ENCODE measurements at places on chromosomes 4 and X.

DNA sequence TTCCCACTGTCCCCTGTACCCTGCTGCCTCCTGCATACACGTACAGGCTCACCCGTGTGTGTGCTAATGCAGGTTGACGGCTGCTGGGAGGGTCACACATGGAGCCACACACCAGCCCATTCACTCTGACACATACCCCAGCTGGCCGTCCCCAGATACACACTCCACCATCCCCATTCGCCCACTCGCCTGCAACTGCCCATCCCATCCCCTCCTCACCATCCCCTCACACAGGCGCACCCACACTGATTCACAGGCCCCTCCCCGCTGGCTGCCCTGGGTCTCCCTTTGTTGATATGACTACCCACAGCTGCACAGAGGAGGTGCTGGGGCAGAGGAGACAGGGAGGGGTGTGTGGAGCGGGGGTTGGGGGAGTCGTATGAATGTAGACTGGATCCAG, 25.7 kb downstream of the PJA1 start:
- DNase-seq = no peak

GRCh38 chr4:42672359-42673081, 15.6 kb upstream of the ATP8A1 start:
- peak; percentile 11 for DNase-seq

DNA sequence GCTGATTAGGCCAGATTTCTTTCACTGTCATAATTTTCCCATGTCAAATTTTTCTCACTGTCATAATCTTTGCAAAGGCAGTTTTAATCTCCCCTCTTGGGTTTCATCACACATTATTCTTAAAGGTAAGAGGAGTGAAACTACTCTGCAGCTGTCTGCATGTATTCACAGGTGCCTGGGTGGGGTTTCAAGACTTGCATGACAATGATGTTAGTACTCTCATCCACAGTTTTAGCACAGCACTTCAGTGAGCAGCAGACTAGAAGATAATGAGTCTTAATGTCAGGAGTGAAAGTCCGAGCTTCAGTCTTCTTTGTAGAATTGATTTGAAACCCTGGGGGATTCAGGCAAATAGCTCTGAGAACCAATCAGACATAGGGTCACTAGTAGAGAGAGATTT, 182.5 kb upstream of the GALNT7 start:
- DNase-seq = no peak

- DNase-seq = no peak
Measured at GRCh38 chrX:55841962-55842752, 124.6 kb downstream of the RRAGB start.
